ENCODE measurements at places on chromosomes 2 and 18.

DNA sequence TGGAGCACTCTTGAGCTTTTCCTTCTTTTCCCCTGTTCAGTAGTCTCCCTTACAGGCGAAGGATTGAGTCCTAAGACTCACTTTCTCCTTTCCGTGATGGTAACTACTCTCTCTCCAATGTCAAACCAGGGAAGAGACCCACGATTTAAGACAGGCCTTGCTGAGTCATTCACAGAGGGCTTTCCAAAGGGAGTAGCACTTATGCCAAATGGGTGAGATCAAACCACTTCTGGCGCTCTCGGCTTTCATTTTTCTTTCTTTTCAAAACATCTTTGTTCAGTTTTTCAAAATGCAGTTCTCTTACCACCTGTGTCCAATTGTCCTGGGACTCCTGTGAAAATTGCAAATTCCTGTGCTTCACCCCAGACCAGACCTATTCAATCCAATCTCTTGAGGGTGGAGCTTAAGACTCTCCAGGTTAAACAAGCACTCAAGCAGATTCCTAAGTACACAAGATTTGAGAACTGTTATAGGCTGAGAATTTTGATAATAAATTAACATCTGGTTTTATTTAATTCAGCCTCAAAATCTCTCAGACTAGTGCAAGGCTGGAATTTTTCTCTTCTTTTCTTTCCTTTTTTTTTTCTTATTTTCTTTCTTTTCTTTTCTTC is 14.4 kb upstream of the MRPL19 start:
- no peak for DNase-seq

DNA sequence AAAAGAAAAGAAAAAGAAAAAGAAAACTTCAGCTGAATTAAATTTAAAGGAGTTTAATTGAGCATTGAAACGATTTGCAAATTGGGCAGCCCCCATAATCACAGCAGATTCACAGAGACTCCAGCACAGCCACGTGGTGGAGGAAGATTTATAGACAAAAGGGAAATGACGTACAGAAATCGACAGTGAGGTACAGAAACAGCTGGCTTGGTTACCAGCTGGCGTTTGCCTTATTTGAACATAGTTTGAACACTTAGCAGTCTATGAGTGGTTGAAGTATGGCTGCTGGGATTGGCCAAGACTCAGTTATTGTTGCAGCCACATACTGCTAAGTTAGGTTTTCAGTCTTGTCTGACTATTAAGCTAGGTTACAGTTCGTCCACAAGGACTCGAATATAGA is 312.2 kb upstream of the SLC14A2 start:
- DNase-seq, result no peak

GRCh38 chr18:32093523-32093922 is 1.8 kb downstream of the RNF138 start:
- DNase-seq, result no peak

GRCh38 chr2:39871291-39871761 is 92.3 kb upstream of the THUMPD2 start:
- no peak for DNase-seq
